Activated naive CD4-positive, alpha-beta T cell (primary cell): ENCODE measurements at places on chromosomes 6 and 20.

DNA sequence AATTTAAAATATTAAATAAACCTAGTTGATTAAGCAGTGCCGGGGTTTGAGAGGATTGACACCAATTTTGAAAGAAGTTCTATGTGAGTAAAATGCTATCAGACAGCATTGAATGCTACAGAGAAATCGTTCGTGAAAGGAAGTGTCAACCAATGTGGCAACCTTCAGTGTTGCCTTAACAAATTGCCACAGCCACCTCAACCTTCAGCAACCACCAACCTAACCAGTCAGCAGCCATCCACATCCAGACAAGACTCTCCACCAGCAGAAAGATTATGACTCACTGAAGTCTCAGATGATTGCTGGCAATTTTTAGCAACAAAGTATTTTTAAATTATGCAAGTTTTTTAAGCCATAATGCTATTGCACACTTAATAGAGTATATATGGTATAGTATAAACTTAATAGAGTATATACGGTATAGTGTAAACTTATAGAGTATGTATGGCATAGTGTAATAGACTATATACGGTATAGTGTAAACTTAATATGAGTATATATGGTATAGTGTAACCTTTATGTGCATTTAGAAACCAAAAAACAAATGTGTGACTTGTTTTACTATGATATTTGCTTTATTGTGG is 65.3 kb upstream of the ID4 start:
- no peak for DNase-seq

GRCh38 chr20:61073376-61073775 is 178.7 kb upstream of the CDH4 start:
- DNase-seq = no peak

DNA sequence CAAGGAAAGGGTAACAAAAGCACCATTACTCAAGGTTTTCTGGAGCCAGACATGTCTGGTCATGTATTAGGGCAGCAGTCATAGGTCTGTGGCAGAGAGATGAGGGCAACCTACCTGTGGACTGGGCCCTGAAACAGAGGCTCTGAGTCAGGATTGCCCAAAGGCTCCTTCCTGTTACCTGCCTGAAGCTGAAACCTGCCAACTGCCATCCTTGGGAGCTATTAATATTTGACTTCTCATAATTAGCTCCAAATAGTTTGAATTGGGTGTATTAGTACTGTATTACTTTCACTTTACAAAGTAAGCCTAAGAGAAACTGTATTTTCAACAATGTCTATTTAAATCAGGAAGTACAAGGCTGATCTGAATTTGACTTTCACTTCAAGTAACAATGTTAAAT is 72.0 kb upstream of the TBX18 start:
- no peak for DNase-seq

- DNase-seq = no peak
Observed at GRCh38 chr6:42624601-42625000, 60.8 kb downstream of the UBR2 start.

DNA sequence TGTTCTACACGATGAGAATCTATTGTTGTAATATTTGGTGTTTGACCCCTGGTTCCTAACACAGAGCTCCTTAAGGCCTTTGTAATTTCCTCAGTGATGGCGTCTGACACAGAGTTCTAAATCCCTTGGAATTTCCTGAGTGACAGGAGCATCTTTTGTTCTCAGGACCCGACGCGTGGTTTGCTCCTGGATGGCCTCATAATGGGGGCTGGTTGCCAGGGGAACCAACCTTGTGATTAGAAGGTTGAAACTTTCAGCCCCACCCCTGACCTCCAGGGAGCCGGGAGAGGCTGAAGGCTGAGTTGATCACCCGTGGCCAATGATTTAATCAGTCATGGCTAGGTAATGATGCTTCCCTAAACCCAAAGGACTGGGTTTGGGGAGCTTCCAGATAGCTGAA is 20.5 kb upstream of the ZNF133 start:
- no peak for DNase-seq

- DNase-seq = no peak
Observed at GRCh38 chr6:113067612-113068275, 720.6 kb downstream of the RFPL4B start.

DNA sequence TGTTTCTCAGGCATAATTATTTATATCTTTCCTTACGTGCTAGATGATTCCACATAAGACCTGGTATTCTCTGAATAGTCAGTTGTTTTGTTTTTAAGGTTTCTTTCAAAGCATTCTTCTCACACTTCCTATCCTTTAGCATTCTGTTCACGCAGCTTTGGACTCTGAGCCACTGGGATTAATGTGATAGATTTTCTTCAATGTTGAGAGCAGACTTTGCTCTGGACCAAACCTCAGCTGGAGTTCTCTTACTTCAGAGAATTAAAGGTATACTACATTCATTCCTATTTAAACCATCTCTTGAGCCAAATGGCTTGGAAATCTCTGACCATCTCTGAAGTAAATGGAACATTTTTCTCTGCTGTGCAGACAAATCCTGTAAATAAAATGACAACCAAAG is 70.7 kb upstream of the TRAF3IP2 start:
- no peak for DNase-seq

DNA sequence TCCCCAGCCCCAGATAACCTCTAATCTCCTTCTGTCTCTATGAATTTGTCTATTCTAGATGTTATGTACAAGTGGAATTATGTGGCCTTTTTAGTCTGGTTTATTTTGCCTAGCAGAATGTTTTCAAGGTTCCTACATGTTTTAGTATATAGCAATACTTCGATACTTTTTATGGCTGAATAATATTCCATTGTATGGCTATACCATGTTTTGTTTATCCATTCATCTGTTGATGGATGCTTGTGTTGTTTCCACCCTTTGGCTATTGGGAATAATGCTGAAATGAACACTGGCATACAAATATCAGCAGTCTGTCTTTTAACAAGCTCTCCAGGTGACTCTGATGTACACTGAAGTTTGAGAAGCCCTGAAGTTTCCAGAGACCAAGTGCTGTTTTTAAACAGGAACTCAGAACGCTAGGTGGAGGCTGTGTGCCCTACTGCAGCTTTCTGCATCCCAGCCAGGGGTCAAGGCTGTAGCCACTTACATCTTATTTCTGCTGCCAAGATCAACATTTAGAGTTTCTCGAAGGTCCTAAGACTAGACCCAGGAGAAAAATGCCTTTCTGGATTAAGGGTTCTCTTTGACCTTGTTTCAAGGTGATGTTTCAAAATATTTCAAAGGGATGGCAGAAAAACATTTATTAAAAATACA is 123.0 kb downstream of the SOBP start:
- no peak for DNase-seq

- DNase-seq = no peak
Observed at GRCh38 chr6:127177030-127177922, 58.8 kb downstream of the RSPO3 start.

- no peak for DNase-seq
Observed at GRCh38 chr20:48564982-48565539, 262.7 kb downstream of the PREX1 start.

- no peak for DNase-seq
Observed at GRCh38 chr6:43159599-43159998, 11.5 kb upstream of the SRF start.

- DNase-seq = no peak
Observed at GRCh38 chr6:63740709-63741108, 105.1 kb downstream of the PHF3 start.

DNA sequence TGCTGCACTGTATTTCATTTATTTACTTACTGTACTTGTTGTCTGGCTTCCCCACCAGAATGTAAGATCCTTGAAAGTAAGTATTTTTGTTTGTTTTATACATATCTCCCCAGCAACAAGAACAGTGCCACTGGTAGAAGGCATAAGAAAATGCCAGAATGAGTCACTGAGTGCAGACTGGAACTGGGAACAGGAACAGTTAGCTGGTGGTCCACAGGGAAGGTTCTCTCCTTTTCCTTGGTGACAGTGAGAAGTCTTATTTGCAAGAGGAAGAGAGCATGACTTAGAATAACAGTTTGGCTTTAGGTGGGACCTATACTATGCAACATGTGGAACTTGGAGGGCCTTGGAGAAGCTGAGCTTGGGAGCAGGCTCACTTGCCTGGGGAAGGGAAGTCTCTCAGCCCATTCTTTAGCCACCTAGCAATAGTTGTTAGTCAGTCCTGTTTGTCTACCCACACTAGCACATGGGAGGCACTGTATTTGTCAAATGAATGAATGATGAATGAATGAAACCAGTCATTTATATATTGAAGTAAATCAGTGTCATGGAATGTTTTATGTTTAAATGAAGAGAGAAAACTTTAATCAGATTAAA is 203.5 kb downstream of the KCNQ5 start:
- no peak for DNase-seq

DNA sequence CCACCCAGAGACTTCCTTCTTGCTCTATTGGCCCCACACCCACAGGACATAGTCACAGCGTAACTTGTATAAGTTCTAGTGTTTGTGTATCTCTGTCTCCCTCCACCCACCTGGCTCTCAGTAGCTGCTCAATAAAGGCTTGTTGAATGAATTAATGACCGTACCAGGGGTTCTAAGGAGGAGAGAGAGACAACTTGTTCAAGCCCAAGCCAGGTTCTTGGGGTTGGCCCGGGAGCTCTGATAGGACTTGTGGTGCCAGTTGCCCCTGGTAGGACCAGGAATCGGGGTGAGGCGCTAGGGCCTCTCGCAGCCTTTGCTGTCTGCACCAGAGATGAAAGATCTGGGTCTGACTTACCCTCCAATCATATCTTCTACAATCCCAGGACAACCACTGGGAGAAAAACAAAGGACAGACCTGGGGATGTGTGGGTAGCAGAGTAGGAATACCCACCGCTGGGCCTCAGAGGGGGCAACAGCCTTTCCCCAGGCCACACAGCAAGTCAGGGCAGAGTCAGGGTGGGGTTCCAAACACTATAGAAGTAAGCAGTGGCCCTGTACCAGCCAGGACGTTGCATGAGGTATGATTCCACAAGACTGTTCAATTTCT is 5.3 kb upstream of the TGM2 start:
- DNase-seq = no peak

- no peak for DNase-seq
Observed at GRCh38 chr20:16714751-16715150, 15.1 kb upstream of the SNRPB2 start.

GRCh38 chr6:129609635-129610034 is 100.3 kb downstream of the ARHGAP18 start:
- DNase-seq = no peak

GRCh38 chr6:113120224-113120581 is 736.9 kb upstream of the MARCKS start:
- DNase-seq = no peak

GRCh38 chr6:30691208-30691847 is 544 bp upstream of the NRM start:
- DNase-seq = no peak

DNA sequence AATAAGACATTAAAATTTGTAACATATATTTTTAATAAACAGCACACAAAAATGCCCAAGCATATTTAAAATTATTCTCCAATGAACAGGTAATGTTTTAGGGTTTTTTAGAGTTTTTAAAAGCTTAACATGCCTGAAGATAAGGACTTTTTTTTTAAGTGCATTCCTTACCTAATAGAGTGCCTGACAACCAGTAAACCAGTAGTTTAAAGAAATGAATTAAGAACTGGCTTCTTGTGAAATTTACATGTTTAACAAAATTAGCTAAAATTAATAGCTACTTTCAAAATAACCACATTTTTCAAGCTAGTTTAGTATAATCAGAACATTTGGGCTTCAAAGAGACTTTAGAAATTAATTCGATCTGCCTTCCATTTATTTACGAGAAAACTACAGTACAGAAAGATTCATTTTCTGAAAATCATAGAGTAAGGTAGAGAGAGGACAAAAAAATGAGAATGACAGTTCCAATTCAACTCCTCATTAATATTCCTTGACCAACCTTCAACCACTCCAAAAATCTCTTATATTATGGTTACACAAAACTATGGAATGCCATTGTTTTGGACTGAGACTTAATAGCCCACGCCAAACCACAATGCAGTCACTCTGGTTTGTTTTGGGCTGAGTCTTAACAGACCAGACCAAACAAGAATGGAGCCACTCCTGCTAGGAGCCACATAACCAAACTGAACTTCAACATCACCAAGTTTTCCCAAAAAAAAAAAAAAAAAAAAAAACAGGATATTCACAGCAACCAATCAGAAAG is 5.7 kb upstream of the PLN start:
- no peak for DNase-seq

GRCh38 chr20:46977909-46978588 is 83.4 kb downstream of the EYA2 start:
- no peak for DNase-seq

DNA sequence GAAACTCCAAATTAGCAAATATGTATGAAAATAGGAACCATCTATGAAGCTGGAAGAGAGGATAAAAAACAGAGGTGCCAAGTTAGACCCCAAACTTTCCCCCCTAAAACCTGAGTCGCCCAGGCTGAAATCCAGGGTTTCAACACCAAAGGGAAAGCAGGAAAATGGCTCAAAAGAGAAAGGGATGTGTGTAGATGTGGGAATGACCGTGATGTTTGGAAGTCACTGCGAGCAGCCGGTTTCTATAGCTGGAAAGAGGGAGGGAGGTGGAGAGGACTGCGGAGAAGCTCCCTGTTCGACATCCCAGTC is 4.5 kb downstream of the RING1 start:
- no peak for DNase-seq
